Keratinocyte (primary cell): ENCODE measurements at places on chromosomes 1 and 21. TPM values are rescaled to one million over a fixed set of nuclear protein-coding genes. Genes with fewer than 3 reads are reported as not detected.
A peak's percentile ranks its signal among the peaks of the same experiment; 100 is the strongest.

DNA sequence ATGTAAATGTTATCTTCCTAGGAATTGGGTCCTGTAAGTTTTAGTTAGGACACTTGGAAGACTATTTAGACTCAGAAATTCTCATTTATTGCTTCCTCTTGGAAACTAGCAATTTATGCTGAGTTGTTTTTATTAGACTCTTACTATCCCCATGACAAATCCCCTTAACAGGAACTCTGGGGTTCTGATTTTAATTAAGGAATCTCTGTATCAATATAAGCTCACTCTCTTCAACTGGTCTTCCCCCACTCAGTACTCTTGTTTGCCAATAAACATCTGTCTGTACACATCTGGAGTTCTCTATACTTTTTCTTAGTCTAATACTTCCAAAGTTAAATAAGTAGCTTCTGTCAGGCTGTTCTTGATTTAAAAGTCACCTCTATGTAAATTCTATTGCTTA is 64.1 kb upstream of the TBX15 start:
- no peak for DNase-seq

- DNase-seq: no peak
These were observed 69.2 kb upstream of the PDC start for GRCh38 chr1:186530109-186530508.

DNA sequence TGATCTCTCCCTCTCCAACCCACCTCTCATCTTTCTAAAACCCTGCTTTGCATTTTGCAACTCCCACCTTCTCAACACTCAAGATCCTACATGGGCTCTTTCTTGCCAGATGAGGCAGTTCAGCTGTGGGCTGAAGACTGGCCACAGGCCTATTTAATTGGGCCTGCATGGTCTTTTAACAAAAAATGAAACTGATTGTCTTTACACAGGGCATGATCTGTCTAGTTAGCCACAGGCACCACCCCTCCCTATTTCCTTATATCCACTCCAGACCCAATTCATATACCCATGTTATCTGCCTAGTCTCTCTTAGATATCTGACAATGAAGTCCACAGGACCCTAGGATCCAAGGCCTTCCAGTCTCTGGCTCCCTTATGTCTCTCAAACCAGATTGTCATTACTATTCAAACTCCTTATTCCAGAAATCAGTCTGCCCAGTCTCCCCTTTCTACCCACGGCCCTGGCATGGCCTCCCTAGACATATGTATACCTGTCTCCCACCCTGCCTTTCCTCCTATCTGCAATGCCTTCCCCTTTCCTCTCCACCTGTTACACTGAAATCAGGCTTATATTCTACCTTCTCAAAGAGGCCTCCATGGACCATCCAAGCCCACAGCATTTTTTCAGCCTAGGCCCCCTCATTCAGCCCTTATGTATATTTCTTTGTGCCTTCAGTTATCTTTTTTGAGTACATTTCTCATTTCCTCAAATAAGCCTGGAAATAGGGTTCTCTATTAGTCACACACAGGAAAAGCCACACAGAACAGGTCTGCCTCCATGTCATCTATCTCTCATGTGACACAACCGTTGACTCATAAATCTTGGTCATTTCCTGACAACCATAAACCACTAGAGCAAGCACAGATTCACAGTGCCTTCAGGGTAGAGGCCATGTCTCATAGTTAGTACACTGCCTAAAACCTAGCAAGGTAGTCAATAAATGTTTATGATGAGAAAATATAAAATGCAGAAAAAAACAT is 39.0 kb downstream of the LPAR3 start:
- peak; percentile 76 for DNase-seq

DNA sequence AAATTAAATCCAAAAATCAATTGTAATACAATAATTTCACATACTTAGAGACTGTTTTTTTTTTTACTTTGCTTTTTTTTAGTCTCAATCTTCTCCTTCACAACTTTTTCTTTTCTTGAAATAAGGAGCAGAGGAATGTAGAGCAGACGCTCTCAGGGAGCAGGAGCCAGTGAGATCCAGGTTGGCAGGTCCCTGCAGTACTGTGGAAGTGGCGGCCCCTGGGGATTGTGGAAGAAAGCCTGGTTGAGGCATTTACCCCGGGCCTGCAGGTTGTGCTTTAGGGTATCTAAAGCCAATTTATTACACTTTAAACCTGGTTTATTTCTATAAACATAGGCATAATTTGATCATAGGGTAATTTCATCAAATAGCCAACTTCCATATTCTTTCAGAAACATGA is 748 bp upstream of the OR2AJ1 start:
- no peak for DNase-seq

GRCh38 chr1:91325456-91325855 is 79.2 kb downstream of the HFM1 start:
- no peak for DNase-seq

DNA sequence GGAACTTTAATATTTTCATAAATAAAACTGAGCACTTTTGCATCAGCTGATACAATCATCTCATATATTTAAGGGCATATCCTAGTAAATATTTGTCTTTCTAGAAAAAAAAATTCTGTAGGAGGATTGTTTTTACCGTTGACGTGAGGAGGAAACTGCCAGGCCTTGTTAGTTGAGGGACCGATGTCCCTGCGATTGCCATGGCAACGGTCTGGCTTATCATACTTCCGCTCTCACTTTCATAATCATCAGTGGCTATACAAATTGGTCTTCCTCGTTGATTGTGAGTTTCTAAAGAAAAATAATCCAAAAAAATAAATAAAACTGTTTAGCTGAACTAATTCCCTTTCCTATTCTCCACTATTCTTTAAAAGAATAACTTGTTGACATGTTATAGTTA is 69.3 kb upstream of the ANGPTL3 start:
- no peak for DNase-seq

- no peak for DNase-seq
These were observed 933 bp downstream of the C1orf35 start for GRCh38 chr1:228101994-228102790.

- DNase-seq: no peak
These were observed 20.6 kb downstream of the CITED4 start for GRCh38 chr1:40841602-40842001.

DNA sequence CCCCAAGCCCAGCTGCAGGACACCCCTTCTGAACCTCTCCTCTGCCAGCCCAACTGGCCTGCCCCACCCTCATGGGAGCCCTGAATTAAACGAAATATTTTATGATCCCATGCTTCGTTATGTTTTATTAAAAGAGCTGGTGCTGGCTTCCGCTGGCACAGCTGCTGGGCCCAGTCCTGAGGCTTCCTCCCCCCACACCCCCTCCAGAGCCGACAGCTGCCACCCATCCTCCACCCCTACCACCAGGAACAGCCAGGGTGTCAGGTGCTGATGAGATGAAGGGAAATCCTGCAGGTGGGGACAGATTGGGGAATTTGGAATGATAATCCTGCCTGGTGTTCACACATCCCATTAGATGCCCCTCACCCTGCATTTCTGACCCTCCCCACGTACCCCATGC is 19.0 kb downstream of the IGSF21 start:
- no peak for DNase-seq

DNA sequence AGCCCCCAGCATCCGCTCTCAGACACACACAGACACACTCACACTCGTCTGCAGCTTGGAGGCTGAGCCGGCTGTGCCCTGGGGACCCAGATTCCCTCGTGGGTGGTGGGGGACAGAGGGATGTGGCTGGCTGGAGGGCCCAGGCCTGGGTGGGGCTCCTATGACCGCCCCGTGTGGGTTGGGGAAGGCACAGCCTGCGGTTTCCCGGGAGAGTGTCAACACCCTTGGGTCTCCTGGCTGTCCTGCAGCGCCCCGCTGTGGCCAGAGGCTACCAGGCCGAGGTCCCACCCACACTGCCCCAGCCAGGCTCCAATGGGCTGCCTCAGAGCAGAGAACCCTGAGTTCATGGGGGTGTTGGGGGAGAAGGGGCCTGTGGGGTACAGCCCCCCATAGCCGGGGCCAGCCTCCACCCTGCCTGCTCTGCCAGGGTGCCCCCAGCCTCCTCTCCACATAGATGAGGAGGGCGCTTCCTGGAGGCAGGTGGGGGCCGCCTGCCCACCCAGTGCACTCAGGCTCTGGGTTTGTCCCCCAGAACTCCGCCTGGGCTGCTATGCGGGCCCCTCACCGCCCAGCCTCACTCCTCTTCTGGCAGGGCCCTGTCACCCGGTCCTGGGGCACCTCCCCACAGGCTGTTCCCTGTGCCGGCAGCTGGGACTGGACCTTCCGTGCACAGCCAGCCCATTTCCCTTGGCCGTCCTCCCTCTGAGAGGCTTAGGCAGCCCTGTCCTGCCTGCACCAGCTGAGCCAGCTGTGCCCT is at the start of gene TTC34:
TTC34 (minus strand) TSS at position 159 of the 757 bp plus-strand sequence. CDS start 866 bp downstream, outside the sequence.
- DNase-seq: no peak

DNA sequence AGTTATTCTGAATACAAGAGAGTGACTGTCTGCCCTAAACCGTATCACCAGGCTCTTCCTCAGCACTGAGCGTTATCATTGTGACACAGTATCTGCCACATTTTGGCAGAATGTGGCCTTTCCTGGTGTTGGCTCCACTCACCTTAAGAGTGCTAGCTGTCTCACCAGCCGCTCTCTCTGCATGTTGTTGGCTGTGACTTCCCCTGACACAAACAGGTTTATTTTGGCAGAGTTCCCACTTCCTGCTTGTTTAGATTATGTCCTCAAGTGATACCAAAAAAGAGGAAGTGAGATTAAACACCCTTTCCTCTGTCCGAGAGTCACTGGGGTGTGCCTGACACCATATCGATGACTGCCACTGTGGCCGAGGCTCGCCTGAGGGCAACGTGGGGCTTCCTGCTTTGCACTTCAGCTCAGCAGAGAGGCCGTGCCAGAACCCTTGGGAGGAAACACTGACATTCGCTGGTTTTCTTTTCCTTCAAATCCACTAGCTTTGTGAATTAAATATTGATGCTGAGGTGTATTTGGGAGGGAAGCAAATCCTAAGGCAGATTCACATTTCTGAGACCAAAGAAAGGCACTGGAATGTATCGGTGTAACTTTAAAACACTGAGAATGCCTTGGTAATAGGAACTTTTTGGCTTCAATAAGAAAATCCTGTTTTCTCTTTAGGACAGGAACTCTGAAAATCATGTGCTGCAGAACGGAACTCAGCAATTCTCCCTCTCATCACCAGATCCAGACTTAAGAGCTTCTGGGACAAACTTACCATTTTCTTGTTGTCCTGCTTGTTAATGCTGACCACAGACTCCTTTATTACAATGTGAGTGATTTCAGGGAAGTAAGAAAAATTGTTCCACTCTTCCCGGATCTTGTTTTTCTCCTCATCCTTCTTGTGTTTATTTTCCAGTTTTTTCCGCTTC is 102.1 kb downstream of the JAK1 start:
- no peak for DNase-seq

Gene HJV
- 0.04 TPM in 1 of 3 replicates, not detected in the others for polyA plus RNA-seq

Gene GATAD2B
- 4.1 to 7.6 TPM (median 6.1 TPM) in 3 replicates for polyA plus RNA-seq

Gene B3GALT5
- not detected in 3 replicates for polyA plus RNA-seq

Gene CFAP74
- not detected in 3 replicates for polyA plus RNA-seq
